ENCODE measurements at places on chromosomes 6 and 20.

DNA sequence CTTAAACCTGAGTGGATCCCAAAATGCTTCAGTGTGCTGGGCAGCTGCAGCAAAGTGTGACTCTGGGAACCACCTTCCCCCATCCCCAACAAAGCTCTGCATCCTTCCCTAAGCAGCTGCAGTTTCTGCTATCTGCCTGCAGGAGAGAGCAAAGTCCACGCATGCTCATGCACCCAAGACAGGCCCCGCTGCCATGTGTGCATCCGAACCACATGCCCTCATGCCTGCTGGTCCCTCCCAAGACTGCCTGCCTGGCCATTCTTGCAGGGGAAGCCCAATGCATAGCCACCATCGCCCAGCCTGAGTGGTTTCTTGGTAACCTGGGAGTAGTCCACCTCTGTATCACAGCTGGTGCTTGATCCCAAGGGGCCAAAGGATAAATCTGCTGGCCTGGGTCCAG lies 94.3 kb upstream of the OLIG3 start:
- no peak for DNase-seq

DNA sequence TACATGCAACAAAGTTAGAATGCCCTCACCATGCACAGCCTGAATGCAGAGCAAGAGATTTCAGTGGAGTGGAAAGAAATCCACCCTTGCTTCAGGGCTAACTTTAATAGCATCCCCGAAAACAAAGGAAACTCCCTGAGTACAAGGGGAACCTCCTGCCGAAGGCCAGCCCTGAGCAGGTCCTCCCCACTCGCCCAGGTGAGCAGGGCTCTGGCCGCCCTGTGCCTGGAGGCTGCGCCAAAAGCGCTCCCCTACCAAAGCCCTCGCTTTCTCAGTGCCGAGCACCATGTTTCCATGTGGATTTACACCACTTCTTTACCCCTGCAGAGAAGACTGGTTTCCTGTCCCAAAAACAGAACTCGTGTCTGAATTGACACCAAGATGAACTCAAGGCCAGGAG lies 61.9 kb upstream of the RPS6KA2 start:
- DNase-seq, result no peak

GRCh38 chr6:72371473-72371872 lies 250.4 kb upstream of the KCNQ5 start:
- no peak for DNase-seq

GRCh38 chr20:35006531-35006971 lies 50.9 kb downstream of the MYH7B start:
- DNase-seq, result no peak

GRCh38 chr6:122754191-122754731 lies 25.3 kb upstream of the FABP7 start:
- no peak for DNase-seq
